AG09319 (cell line): ENCODE measurements at places on chromosomes 6 and 20.

DNA sequence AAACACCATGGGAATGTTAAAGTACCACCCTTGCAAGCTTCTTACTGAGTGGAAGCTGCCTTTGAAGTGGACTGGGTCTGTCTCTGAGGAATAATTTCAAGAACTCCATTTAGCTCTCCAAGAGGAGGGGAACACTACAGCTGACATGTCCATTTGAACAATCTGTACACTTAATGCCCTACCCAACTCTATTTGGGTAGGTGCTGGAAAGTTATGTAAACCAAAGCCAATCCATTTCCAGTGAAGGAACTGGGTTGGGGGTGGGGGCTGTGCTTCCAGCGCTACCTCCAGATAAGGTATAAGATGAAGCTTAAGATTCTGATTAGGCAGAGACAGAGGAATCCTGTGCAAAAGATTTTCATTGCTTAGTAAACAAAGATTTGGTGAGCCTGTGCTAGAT, 122.0 kb downstream of the TCP11 start:
- DNase-seq, result no peak

- DNase-seq, result no peak
These were observed 51.6 kb upstream of the FAM83D start for GRCh38 chr20:38874460-38875174.

DNA sequence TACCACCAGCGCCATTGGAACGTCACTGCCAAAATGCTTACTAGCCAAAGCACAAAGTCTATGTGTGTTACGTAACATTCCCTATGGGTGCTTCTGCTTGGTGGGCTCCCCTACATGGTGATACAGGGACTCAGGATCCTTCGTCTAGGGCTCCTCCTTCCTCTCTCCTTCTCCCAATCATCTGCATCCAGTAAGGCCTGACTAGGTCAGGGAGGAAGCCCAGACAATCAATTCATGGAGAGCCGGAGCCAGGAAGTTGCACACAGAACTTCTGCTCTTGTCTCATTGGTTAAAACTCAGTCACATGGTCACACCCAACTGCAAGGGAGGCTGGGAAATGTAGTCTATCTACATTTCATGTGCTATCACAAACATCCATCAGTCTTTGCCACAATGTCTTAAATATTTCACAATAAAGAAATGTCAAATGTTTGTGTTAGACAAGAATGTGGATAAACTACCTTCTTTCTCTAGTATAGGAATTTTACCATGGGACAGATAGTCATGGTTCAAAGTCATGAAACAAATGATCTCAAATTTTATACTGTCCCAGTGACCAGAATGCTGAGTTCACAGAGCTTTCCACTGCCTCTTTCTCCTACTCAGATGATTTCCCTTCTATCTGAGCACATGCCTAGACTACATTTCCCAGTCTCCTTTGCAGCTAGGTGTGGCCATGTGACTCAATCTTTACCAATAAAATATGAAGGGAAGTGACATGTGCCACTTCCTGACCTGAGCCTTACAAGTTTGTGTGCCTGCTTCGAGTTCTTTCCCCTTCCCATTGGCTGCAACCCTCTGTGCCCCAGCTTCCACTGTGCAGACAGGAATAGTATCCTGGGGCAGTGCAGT, 9.3 kb upstream of the KCNK15 start:
- DNase-seq, result peak; percentile 39

DNA sequence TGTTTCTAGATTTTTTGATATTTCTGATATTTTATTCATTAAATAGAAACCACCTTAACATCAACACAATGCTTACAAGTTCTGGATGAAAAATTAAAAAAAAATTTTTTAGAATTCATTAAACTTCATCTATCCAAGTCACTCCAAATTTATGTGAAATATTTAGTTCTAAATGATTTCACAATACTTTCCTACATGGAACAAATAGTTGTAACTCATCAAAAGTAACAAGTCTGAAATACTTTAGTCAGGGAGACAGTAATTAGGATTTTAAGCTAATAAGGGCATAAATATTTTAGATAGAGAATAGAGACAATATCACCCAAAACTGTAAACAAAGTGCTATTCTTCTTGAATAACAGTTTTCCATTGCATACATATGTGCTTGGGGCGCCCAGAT, 147.8 kb downstream of the HIVEP2 start:
- no peak for DNase-seq

DNA sequence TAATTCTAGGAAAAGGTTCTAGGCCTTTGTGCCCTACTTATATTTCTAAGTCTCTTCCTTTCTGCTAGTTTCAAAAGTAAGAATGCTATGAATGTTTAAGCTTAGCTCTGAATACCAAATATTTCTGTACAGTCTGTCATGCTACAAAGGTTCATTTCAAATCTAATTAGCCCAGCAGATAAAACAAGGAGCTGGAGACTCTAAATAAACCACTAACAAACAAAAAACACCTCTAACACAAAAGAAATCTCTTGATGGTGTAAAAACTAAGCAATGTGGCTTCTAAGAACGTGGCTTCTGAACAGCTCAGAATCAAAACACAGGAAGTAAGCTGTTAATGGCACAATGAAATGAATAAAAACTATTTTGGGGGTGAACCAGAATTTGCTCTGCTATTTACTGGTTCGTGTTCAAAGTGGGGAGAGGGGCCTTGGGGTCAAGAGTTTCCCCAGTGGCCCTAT, 198.3 kb downstream of the BCAS1 start:
- DNase-seq, result no peak
